ENCODE measurements at places on chromosomes 13 and 19.
A peak's percentile ranks its signal among the peaks of the same experiment; 100 is the strongest.

- no peak for DNase-seq
These were observed 121.2 kb downstream of the PCCA start for GRCh38 chr13:100209857-100210825.

GRCh38 chr13:112077729-112078128 is 10.8 kb downstream of the SOX1 start:
- no peak for DNase-seq

DNA sequence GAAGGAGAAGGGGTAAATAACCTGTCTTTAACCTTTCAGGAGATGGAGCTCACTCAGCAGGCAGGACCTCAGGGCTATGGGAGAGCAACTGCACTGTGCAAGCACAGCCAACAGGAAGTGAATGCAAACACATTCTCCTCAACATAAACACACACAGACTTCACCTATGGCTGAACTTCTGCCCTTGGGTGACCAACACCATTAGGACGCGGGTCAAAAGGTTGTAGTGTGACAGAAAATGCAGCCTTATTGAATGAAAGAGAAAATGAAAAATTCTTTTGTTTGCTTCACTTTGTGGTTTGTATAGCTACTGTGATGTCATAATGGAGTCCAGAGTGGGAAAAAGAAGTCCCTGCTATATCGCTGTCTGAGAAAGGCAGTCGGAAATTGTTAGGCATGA is 323.0 kb downstream of the NDFIP2 start:
- DNase-seq, result no peak

- DNase-seq, result peak; percentile 81
These were observed 8.0 kb downstream of the DNASE2 start for GRCh38 chr19:12872941-12873890.

Measured in hematopoietic multipotent progenitor cell treated with erythropoietin and hydrocortisone succinate and interleukin-3 and kit ligand, for 8 days (in vitro differentiated cells).